Ammon's horn (tissue), 1 donor: ENCODE measurements at places on chromosomes 12 and 14.
A peak's percentile ranks its signal among the peaks of the same experiment; 100 is the strongest.

GRCh38 chr12:116164250-116165035 lies 113.0 kb downstream of the MED13L start:
- DNase-seq, result no peak

GRCh38 chr14:34981743-34982420 lies 910 bp upstream of the SRP54 start:
- DNase-seq, result peak; percentile 39

DNA sequence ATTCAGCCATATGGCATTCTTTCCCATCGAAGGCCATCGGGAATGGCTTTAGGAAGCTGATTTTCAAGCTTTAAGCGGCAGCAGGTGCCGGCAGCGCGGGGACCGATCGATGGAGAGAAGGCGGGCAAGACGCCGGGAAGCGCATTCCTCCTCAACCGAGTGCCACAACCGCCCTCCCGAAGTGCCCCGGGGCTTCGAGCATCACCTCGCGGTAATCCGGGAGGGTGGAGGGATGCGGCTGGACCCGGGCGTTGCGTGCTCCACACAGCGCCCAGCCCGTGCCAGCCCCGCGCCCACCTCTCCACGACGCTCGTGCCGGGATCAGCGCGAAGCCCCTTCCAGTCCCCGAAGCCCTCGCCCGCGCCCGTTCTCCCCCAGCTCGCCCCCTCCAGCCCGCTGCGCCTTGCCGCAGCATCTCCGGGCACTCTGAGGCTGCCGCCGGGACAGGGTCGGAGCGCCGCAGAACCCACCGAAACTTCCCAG lies 3.2 kb downstream of the USP44 start:
- no peak for DNase-seq

DNA sequence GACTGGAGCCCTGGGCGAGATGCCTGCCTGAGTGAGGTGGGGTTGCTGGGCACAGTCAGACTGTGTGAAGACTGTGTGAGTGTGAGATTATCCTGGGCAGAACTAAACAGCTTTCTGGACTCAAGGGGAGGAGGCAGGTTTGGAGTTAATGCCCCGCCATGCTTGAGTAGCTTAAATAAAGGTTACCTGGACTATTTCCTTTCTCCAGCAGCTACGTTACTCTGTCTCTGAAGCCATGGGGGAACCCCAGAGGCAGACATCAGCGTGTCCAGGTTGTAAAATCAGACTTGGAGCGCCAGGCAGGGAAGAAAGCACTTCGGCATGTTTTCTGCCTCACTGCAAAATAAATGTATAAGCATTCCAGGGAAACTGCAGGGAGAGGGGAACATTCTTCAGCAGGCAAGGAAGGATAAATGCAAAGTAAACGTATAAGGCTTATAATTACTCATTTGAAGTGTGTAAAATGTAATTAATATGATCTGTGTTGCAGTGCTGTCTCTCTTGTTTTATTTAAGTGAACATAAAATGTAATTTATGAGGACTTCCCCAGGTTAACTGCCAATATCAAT lies 129.7 kb downstream of the CHST11 start:
- no peak for DNase-seq

- no peak for DNase-seq
Measured at GRCh38 chr12:120735181-120735580, 9.6 kb downstream of the ACADS start.

GRCh38 chr12:75623631-75624154 lies 112.3 kb upstream of the KRR1 start:
- no peak for DNase-seq

- no peak for DNase-seq
Measured at GRCh38 chr14:69680297-69680696, 68.9 kb downstream of the SUSD6 start.

DNA sequence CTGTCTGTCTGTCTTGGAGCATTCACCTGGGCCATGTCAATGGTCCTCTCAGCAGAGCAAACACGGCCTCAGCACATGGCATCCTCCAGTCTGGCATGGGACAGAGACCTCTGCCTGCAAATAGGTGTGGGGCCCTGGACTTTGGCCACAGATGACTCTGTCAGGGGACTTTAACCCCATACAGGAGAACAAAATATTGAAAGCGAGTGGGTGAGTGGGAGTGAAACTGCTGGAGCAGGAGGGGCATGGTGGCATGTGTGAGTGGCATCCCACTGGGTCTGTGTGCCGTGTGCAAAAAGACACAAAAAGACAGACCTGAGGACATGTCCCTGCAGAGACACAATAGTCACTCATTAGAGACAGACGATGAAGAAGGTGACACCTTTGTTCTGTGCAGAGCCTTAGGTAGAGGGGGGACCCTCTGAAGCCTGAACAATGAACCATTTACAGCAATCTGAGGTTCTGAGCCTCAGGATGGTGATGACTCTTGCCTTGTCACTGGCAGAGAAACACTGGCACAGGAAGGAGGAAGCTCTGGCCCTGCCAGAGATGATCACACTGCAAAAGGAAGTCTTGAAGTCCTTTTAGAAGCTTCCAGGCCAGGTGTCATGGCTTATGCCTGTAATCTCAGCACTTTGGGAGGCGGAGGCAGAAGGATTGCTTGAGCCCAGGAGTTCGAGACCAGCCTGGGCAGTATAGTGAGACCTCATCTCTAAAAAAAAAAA lies 7.5 kb downstream of the LAG3 start:
- no peak for DNase-seq

GRCh38 chr14:76550534-76550933 lies 174.6 kb downstream of the ESRRB start:
- no peak for DNase-seq

DNA sequence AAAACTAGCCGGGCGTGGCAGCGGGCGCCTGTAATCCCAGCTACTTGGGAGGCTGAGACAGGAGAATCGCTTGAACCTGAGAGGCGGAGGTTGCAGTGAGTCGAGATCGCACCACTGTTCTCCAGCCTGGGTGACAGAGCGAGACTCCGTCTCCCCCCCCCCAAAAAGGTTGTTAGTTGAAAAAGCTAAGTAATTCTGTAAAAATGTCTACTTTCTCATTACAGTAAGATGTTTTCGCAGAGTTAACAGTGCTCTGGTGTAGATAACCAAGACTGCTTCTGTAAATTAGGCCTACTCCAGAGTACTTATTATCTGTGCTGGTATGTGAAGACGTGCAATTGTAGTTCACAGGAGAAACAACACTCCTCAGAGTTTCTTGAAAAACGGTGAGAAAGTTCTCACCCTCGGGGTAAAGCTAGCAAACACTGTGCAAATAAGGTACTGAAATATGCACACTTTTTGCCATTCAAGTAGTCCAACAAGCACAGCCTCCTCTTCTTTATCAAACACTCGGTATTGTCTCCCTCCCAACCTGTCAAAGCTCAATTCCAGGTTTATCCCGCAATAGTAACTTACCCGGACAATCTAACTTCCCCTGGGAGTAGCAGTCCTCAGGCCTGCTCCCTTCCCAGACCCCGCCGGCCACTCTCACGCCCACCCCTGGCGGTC lies 974 bp downstream of the BTBD7 start:
- peak; percentile 6 for DNase-seq

DNA sequence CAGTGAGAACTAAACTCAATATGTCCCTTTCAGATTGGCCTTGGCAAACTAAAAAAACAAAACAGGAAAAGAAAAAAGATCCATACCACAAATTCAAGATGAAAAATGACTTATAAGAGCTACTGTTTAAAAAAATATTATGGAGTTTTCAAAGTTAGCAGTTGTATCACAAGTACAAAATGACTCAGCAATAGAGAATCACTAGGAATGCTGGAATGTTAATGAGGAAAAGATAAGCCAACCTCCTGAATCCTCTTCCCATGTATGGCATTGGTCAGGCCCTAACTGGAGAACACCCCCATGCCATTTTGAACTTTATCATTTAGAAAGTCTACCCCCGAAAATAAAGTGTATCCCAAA lies 62.2 kb downstream of the PPP1R36 start:
- DNase-seq, result no peak

GRCh38 chr12:15584366-15585041 lies 204.7 kb downstream of the EPS8 start:
- peak; percentile 92 for DNase-seq

DNA sequence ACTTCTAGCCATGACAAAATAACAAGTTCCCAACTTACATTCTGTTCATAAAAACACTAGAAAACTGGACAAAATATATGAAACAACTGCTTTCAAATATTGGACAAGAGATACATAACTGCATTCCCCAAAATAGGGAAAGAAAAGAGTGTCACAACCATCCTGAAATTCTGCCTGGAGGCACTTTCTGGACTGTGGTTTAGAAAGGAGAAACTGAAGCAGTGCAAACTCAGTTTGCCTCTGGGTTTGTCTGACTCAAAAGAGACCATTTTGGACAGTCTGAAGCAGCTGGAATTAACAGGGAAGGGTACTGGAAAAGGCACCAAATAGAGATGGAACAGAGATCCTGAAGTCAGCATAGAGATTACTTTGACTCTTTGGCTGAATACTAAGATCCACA lies 11.3 kb upstream of the SYT1 start:
- no peak for DNase-seq

DNA sequence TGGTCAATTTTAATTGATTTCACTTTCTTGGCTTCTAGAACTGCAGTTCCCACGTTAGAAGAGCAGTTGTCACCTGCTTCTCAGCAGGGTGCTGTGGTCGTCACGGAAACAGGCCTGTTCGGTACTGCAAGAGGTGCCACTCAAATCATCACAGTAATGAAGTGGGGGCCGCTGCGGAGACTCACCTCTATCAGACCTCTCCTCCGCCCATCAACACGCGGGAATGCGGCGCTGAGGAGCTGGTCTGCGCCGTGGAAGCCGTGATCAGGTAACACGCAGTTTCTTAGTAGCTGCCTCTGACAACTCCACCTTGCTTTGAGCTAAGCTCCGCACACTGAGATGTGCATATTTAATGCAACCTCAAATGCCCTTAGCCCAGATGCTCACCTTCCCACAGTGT lies 107.2 kb downstream of the UNC79 start:
- no peak for DNase-seq

- no peak for DNase-seq
Measured at GRCh38 chr12:122183588-122183940, 641 bp downstream of the LRRC43 start.

DNA sequence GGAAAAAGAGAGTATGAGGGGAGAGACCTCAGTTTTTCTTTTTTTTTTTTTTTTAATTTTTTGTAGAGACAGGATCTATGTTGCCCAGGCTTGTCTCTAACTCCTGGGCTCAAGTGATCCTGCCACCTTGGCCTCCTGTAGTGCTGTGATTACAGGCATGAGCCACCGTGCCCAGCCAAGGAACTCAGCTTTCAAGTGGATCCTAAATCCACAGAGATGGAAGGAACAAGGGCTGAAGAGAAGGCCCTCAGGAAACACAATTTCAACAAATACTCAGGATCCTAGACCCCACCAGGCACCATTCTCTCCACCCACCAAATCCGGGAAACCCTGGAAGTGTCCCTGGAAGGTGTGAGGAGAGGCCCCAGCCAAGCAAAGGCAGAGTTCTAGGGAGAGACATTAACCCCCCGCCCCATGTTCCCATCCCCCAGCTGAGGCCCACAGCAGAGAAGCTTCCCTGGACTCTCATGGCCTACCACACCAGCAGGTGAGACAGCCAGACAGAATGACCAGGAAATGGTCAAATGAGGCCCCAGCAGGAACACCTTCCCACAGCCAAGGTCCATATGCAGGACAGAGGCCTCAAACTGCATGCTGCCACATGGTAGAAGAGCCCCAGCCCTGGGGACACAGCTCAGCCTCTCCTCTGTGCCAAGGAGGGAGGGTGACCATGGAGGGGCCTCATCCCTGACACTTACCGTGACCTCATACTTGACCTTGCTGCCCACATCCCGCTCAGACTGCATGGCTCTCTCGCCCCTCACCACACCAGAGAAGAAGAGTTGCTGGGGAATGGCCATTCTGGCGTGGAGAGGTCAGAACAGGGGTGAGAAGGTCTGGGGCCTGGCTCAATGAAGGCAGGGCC lies 14.1 kb downstream of the ITGA7 start:
- no peak for DNase-seq

DNA sequence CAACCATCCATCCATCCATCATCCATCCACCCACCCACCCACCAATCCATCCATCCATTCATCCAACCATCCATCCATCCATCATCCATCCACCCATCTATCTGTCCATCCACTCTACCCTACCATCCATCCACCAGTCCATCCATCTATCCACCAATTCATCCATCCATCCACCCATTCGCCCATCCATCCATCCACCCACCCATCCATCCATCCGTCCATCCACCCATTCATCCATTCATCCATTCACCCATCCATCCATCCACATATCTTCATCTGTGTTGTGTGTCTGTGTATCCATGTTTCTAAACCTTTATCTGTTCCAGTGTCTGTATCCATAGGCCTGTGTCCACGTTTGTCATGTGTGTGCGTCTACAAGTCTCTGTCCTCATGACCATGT lies 9.9 kb downstream of the HNF1A start:
- no peak for DNase-seq

GRCh38 chr12:107359382-107359781 lies 266.0 kb upstream of the CRY1 start:
- DNase-seq, result no peak

- DNase-seq, result no peak
Measured at GRCh38 chr14:21090194-21090939, 8.1 kb downstream of the ZNF219 start.

- DNase-seq, result no peak
Measured at GRCh38 chr14:37088356-37089215, 83.8 kb downstream of the SLC25A21 start.

GRCh38 chr12:89414851-89415250 lies 62.5 kb upstream of the DUSP6 start:
- no peak for DNase-seq

GRCh38 chr12:69655616-69656340 lies 43.3 kb downstream of the BEST3 start:
- DNase-seq, result no peak

- no peak for DNase-seq
Measured at GRCh38 chr14:24372701-24373416, 4.9 kb downstream of the NFATC4 start.

DNA sequence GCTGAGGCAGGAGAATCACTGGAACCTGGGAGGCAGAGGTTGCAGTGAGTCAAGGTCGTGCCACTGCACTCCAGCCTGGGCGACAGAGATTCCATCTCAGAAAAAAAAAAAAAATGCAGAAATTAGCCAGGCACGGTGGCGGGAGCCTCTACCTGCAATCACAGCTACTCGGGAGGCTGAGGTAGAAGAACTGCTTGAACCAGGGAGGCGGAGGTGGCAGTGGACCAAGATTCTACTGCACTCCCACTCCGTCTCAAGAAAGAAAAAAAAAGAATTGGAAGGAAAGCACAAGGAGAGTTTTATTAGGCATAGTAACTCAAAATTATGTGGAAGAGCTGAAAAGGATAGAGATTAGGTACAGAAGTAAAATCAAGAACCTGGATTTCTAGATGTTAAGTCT lies 20.8 kb upstream of the AMHR2 start:
- DNase-seq, result no peak

DNA sequence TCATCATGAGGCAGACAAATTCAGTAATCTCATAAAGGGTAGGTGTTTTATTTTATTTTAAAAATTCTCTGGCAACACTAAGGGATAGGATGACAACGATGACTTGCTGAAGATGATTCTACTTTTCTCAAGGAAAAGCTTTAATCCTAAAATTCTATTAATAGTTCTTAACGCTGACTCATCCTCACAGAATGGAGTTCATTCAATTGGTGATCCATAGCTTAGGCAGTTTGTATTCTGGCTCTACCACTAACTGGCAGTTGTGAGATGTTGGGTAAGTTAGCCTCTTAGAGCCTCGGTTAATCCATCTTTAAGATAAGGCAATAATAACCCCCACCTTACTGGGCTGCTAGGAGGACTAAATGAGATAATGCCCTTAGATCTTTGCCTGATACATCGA lies 116.3 kb downstream of the RTN1 start:
- no peak for DNase-seq

- DNase-seq, result no peak
Measured at GRCh38 chr12:21172079-21172478, 41.1 kb downstream of the SLCO1B1 start.

GRCh38 chr14:54639611-54640010 lies 72.7 kb downstream of the SAMD4A start:
- DNase-seq, result no peak
